ENCODE measurements at places on chromosomes 2 and 18. TPM values are rescaled to one million over a fixed set of nuclear protein-coding genes. Genes with fewer than 3 reads are reported as not detected.

The PXDN gene
- 144 TPM for total RNA-seq

The TLX2 gene
- 0.58 TPM for total RNA-seq

The KYNU gene
- total RNA-seq = 1.2 TPM

The PCARE gene
- total RNA-seq = not detected

The GULP1 gene
- 56.6 TPM for total RNA-seq

The SLC19A3 gene
- total RNA-seq = 0.29 TPM

The TMEM198 gene
- total RNA-seq = 2.3 TPM

The DNAJC10 gene
- total RNA-seq = 111 TPM
